ENCODE measurements at places on chromosomes 12 and 14.

DNA sequence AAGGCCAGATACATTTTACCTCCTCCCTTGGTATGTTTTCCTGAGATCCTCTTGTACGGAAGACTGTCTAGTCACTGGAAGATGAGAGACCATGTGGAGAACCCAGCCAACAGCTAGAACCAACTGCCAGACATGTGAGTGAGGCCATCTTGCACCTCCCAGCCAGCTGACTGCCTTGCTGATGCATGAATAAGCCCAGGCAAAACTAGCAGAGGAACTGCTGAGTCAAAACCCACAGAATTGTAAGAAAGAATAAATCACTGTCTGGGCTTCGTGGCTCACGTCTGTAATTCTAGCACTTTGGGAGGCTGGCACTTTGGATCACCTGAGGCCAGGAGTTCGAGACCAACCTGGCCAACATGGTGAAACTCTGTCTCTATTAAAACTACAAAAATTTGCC lies 160.0 kb downstream of the TPH2 start:
- no peak for DNase-seq

- no peak for DNase-seq
Measured at GRCh38 chr12:12467688-12468261, 94.9 kb downstream of the DUSP16 start.

- DNase-seq: no peak
Measured at GRCh38 chr12:23504641-23505399, 444.6 kb downstream of the SOX5 start.

DNA sequence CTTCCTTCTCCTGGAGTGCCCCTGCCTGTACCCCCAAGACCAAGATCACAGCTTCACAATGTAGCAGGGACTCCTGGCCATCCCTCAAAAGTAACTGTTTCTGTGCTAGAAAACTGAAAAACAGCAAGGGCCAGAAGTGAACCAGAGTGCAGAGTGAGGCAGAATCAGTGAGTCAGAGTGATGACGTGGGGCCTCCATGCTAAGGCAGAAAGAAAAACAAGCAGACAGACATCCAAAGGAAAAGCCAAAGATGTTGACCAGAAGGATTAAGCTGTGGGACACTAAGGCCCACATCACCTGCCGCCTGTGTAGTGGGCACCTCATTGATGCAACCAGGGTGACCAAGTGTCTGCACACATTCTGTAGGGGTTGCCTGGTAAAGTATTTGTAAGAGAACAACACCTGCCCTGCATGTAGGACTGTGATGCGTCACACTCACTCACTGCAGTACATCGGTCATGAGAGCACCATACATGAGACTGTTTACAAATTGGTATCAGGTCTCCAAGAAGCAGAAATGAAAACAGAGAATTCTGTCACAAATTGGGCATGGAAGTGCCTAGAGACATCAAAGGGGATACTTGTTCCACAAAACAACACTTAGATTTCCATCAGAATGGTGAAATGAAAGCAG lies 51.2 kb downstream of the ARMH4 start:
- DNase-seq: no peak

DNA sequence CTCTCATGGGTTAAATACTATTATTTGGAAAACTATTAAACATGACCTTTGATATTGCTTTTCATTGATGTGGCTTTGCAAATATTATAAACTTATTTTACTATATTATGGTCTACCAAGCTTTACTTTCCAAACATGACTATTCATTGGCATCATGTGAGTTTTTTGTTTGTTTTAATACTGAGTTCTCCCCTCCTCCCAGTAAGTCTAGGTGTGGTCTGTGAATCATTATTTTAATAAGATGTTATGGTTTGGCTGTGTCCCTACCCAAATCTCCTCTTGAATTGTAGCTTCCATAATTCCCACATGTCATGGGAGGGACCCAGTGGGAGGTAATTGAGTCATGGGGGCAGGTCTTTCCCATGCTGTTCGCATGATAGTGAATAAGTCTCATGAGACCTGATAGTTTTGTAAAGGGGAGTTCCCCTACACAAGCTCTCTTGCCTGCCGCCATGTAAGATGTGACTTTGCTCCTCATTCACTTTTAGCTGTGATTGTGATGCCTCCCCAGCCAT lies 80.0 kb downstream of the BORCS5 start:
- no peak for DNase-seq

GRCh38 chr12:63888908-63889635 lies 44.6 kb downstream of the SRGAP1 start:
- DNase-seq: no peak

- no peak for DNase-seq
Measured at GRCh38 chr14:20546877-20547276, 14.0 kb downstream of the RNASE9 start.

DNA sequence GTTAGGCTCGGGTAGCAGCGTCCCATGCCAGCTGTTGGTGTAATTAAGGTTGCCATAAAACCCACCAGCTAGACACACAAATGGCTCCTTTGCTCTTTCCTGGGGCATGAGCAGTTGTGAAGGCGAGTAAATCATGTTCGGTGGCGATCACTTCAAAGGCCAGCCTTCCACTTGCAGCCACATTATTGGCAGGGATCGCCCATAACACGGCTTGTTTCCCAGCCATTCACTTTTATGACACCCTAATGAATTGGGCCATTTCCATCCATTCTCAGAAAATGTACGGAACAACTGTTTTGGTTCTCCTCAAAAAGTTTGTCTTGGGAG lies 63.4 kb downstream of the BEGAIN start:
- DNase-seq: no peak

DNA sequence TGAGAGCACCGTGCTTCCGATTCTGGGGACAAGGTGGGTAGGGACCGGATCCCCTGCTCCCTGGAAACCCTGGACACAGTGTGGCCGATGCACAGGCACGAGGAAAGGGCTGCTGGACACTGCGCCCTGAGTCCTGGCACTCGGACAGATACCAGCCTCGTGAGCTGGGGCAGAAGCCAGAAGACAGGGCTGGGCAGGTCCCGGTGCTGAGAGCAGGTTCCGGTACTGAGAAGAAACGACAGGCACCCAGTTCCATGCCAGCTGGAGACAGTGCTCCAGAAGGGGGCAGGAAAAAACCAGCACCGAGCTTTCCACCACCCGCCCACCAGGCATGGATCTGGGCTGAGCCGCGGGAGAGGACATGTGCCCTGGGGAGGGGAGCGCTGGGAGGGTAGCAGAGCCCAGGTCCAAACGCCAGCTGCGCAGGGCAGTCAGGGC lies 6.5 kb downstream of the XRCC3 start:
- DNase-seq: no peak

DNA sequence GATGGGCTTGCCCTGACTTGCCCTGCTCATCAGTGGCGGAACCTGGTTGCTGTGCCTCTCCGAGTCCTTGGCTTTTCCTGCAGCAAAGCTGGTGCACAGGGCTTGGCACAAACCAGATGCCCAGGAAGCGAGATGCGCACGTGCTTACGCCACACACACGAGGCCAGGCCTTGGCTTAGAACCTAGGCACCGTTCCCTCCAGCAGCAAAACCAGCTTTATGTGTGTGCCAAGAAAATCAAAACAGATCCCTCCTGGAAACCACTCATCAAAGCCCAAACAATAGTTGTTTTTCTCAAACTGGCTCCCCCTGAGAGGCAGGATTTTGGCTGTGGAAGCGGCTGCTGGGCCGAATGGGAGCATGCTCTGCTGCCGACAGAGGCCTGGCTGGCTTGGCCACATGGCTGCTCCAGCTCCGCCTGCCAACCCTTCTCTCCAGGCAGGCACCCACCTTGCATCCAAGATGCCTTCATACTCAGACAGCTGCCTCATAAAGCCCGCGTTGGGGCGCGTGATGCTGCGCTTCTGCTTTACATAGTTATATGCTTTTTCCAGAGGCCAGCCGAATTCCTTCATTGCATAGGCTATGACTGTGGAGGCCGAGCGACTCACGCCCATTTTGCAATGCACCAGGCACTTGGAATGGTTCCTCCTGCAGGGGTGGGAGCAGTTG lies 58.7 kb downstream of the SSH1 start:
- DNase-seq: no peak

GRCh38 chr12:130335517-130336392 lies 1.9 kb upstream of the PIWIL1 start:
- DNase-seq: no peak

GRCh38 chr12:82627799-82628198 lies 58.9 kb upstream of the TMTC2 start:
- DNase-seq: no peak

DNA sequence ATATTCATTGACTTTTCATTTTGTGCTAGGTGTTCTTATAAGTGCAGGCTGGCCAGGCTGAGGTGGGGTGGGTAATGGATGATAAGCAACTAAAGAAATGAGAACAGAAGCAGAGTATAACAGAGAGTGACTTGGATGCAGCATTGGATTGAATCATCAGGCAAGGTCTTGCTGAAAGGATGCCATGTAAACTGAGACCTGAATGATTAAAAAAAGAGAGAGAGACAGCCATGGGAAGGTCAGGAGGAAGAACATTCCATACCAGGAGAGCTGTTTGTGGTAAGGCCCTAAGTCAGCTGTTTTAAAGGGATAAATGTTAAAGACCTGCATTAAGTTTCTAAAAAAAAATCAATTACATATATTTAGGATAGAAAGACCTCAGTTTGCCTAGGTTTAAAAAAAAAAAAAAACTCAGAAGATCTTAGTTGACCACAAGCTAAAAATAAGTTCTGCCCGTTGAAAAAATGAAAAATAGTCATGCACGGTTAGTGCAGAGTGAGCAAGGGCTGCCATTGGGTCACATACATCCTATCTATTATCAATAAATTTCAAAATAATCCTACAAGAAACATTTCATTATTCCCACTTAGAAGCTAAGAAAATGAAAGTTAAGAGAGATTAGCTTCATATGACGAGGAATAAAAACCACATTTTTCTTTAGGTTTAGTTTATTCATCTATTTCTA lies 37.2 kb downstream of the IFNG start:
- DNase-seq: no peak

- DNase-seq: no peak
Measured at GRCh38 chr12:46462641-46463355, 90.2 kb upstream of the SLC38A2 start.

GRCh38 chr12:128606051-128606450 lies 217.7 kb downstream of the SLC15A4 start:
- no peak for DNase-seq

GRCh38 chr12:230925-231671 lies 17.1 kb upstream of the SLC6A12 start:
- DNase-seq: no peak

- no peak for DNase-seq
Measured at GRCh38 chr12:47819138-47819895, 386 bp downstream of the HDAC7 start.

DNA sequence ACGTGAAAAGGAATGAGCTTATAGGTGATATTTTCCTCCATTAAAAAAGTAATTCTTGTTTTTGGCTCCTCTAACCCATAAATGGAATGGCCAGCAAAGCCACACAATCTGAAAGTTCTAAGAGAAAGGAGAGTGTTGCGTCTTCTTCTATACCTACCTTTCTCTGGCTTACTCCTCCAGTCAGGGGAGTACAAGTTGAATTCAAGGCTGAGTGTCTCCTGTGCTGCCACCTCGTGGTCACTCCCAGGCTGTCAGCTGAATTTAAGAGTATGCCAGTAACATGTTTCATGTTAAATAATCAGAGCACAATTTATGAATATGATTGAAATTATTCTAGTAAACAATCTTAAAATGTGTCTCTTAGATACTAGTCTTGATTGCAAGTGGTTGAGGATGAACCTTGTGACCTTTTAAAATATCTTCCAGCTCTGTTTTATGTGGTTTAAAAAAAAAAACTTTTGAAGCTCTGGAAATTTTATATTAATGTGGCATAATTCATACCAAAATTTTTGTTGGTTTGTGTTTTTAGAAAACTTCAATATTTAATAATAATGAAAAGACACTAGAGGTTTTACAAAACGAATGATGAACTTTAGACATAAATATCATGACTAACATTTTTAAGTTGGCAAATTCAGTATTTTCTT lies 31.7 kb downstream of the PTHLH start:
- DNase-seq: peak; percentile 56

DNA sequence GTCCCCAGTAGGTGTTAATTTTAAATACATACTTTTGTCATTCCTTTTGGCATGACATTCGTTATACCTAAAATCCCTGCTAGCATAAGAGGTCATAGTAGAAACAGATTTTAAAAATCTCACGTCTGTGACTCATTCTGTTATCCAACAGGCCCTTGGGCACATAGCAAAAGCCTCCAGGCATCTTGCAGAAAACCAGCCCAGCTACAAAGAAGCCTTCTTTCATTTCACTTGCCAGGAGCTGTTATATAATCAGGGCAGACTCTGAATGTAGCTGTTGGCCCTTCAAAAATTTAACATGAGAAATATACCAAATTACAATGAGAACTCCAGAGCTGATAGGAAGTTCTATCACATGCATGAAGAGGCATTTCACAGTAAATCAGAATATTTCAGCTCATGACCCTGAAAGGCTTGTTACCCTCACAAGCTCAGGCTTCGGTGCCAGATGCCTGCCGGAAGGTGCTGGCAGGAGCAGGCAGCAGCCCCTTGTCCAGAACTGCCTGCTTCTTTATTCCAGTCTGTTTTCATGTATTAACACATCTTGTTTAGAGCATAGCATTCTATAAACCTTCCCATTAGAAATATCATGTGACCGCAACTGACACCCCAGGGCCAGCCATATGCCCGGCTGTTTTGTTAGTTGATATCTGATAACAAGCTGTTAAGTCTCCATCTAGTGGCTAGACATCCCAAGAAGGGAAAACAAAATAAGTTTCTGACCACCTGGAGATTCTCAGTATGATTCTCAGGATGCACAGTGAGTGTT lies 17.8 kb downstream of the E2F7 start:
- DNase-seq: no peak

GRCh38 chr12:108613548-108613947 lies 15.7 kb upstream of the TMEM119 start:
- no peak for DNase-seq

DNA sequence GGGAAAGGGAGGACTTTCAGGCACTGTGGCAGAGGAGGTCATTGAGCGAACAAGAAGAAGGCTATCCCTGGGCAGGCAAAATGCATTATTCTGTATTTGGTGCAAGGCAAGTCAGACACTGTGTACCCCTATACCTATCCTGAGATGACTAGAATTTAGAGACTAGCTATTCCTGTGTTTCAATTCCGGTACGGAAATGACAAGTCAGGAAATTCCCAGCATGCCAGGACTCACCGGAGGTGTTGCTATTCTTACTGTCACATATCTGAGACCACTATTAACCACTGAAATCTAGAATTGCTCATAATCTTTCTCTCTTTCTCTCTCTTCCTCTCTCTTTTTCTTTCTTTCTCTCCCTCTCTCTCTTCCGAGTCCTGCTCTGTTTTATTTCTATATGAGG lies 297.1 kb downstream of the PDZRN4 start:
- DNase-seq: no peak

GRCh38 chr12:121990692-121991603 lies 30.7 kb upstream of the BCL7A start:
- no peak for DNase-seq

- DNase-seq: no peak
Measured at GRCh38 chr12:103558879-103559278, 28.2 kb upstream of the STAB2 start.

All from stimulated activated CD4-positive, alpha-beta T cell treated with anti-CD3 and anti-CD28 coated beads, Interleukin-12 subunit alpha, Interleukin-12 subunit beta, amount 100 ng/mL, for 24 hours (primary cell).